CD4-positive, alpha-beta T cell treated with Interferon alpha-2 for 1 hour (primary cell): ENCODE measurements at places on chromosomes 6 and 20.

GRCh38 chr6:10268111-10268510, 146.8 kb downstream of the TFAP2A start:
- DNase-seq, result no peak

DNA sequence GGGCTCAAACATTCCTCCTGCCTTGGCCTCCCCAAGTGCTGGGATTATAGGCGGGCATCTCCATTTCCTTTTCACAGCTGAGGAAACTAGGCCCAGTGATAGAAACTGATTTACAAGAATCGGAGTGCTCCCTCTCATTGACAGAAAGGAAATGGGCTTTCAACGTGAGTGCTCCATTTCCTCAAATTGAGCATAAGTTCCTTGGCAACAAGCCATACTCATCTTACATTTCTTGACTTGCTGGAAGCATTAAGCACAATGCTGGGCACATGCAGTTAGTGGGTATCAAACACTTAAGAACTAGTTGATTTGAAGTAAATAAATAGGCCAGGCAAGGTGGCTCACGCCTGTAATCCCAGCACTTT, 54.7 kb downstream of the FGD2 start:
- DNase-seq, result no peak

DNA sequence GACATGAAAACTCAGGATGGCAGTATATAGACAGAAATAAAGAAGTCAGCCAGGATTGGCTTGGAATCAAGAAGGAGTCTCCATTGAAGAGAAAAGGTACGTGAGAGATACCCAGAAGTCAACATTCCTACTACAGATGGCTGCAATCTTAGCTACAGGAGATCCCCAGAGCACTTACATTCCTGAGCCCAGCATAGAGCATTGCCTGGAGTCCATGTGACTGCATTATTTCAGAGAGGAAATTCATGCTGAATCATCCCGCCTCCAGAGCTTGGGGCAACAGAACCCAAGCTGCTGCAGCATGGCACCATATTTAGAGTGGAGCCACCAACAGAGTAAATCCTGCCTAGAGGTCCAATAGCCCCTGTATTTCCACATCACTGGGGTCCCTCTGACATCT, 125.0 kb upstream of the GRIK2 start:
- DNase-seq, result no peak

DNA sequence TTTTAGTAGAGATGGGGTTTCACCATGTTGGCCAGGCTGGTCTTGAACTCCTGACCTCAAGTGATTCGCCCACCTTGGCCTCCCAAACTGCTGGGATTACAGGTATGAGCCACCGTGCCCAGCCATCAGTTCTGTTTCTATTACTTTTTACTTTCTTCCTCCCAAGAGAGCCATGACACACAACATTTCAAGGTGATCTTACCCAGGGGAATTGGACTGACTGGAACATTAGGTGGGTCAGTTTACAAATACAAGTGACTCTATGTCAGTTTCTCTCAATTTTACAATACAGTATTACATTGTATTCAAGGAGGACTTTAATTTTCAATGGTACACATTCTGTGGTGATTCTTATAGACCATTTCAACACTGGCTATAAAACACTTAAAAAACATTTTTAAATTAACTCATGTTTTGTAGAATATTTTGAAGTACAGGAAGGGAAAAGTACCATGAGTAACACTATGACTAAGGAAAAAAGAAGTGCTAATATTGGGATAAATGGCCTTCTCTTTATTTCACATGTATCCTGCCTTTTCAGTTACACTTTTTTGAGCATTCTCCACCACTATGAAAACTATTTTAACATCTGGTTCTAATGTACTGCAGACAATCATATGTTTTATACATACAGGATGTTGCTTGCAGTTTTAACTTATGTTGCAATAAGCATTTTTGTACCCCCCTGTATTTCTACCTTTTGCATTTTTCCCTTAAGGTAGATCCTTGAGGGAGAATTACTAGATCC, 8.4 kb downstream of the TPBG start:
- no peak for DNase-seq
